Stimulated activated CD8-positive, alpha-beta memory T cell treated with anti-CD3 and anti-CD28 coated beads, Interleukin-4, amount 100 ng/mL, for 48 hours (primary cell): ENCODE measurements at places on chromosomes 6 and 20.

DNA sequence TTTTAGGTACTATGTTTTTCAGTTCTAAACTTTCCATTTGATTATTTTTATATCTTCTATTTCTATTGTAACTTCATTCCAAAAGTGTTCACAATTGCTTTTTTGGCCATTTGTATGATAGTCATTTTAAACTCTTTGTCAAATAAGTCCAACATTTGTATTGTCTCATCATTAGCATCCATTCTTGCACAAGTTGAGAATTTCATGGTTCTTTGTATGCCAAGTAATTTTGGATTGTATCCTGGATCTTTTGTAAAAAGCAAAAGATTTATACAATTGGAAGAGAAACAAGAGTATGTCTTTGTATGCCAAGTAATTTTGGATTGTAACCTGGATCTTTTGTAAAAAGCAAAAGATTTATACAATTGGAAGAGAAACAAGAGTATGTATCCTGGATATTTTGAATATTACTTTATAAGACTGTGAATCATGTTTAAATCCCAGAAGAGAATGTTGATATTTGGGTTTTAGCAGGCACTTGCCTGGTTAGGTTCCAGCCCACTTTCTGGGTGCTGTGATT is 36.9 kb upstream of the NT5E start:
- no peak for DNase-seq

DNA sequence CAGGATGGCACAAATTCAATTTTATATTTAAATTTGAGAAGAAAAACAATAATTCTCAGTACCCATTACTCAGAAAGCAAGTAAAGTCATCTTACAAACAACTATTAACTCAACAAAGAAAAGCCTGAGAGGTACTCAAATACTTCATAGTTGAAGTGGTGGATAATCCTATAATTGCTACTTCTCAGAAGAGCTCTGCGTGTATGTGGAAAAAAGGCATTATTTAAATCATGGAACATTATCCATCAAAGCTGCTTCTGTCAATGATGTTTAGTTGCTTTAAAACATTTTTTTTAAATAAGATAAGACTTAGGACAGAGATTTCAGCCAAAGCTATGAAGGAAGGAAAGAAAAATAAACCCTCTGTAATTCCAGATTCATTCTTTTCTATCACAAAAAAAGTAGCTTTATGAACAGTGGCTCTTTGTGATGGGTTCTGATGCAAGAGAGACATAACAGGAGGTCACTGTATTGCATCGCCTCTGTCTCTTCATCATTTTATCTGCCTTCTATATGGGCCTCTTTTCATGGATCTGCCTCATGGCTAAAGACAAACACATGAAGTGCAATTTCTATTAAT is 367.9 kb upstream of the SLC35B3 start:
- no peak for DNase-seq

- no peak for DNase-seq
Observed at GRCh38 chr6:67863346-67863745, 771.7 kb upstream of the ADGRB3 start.

DNA sequence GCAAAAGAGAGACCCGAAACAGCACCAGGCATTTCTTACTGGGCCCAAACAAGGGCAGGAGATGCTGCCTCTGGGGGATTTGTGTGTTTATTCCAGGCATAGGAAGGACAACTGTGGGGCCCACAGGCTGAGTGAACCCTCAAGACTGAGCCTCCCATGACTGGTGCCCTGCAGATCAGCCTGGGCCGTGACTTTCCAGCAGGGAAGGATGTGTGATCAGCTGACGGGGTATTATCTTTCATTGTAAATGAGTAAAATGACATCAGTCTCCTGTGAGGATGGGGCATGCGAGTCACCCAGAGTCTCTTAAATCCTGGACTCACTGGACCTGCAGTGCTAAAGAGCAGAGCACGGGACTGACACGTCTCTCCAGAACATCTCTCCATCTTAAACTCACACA is 3.9 kb upstream of the TEAD3 start:
- no peak for DNase-seq
